ENCODE measurements at places on chromosomes 2 and 18.

DNA sequence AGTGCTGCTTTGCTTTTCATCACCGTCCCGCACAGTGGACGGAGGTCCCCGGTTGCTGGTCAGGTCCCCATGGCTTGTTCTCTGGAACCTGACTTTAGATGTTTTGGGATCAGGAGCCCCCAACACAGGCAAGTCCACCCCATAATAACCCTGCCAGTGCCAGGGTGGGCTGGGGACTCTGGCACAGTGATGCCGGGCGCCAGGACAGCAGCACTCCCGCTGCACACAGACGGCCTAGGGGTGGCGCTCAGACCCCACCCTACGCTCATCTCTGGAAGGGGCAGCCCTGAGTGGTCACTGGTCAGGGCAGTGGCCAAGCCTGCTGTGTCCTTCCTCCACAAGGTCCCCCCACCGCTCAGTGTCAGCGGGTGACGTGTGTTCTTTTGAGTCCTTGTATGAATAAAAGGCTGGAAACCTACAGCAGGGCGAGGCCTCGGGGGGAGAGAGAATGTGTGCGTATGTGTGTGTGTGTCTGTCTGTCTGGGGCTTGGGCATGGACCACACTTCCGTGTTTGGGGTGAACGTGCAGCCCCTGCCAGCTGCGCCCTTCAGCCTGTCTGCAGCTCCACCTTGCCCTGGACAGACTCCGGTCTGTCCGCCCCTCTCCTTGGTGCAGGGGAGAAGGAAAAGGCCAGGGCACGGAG is 32.3 kb downstream of the GPC1 start:
- no peak for DNase-seq

DNA sequence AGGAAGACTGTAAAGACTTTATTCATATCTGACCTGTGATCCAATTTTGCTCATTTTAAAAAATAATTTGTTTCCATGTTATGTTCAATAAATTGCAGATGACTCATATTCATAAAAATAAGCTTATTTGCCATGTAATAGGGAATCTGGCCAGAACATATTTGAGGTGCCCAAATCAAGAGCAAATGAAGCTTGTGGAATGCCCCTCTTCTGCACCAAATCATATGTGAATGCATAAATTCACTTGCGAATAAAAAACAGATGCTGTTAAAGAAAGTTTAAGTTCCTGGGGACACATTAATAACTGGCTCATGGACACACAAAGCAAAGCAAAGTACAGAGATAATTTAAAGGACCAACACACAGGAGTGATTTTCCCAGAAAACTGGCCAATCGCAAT is 279.0 kb upstream of the CDH2 start:
- no peak for DNase-seq

GRCh38 chr2:62826141-62826540 is 120.6 kb downstream of the EHBP1 start:
- no peak for DNase-seq

DNA sequence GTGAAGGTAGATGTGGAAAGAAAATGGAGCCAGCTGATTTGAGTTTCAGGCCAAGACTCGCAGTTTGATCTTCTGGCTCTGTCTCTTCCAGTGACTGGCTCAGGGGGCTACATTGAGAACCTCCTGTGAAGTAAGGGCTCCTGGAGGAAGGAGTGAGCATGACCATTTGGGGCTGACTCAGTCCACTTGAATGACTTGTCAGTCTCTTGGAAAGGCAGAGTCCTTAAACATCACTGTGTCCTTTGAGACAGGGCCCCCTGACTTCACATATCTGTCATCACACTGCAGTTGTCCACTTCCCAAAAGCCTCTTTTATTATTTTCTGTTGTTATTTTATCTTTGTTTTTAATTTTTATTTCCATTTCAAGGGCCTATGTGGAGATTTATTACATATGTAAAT is 204.6 kb upstream of the APCDD1 start:
- DNase-seq: no peak

GRCh38 chr2:58651930-58652329 is 410.8 kb upstream of the FANCL start:
- DNase-seq: no peak

GRCh38 chr2:47935071-47935470 is 28.8 kb upstream of the FBXO11 start:
- DNase-seq: no peak

Data from activated CD8-positive, alpha-beta memory T cell treated with anti-CD3 and anti-CD28 coated beads for 24 hours (primary cell).